Activated naive CD4-positive, alpha-beta T cell treated with anti-CD3 and anti-CD28 coated beads, Interleukin-2, amount 50 U/mL, for 72 hours (primary cell): ENCODE measurements at places on chromosomes 2 and 18.

DNA sequence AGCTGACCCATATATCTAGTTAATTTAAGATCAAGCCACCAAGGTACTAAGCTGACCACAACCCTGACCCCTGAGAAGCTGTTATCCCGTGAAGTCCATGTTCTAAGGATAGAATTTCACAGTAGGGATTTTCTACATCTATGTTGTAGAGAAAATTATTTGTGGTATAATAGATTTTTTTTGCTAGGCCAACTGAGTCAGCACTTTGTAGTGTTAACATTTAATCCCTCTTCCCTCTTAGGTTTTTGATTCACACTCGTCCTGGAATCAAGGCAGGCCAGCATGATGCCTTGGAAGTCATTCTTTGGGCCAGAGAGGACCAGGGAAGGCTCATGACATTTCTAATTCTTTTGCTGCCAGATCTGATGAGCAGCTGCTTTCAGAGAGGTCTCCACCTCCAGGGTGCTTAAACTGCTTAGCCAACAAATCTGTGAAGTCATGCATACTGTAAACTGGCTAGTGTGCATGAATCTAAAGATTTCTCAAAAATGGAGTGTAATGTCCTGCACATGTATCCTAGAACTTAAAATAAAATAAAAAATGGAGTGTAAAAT lies 102.5 kb downstream of the RBM43 start:
- DNase-seq, result no peak

GRCh38 chr2:209619782-209620181 lies 151.8 kb upstream of the UNC80 start:
- DNase-seq, result no peak

DNA sequence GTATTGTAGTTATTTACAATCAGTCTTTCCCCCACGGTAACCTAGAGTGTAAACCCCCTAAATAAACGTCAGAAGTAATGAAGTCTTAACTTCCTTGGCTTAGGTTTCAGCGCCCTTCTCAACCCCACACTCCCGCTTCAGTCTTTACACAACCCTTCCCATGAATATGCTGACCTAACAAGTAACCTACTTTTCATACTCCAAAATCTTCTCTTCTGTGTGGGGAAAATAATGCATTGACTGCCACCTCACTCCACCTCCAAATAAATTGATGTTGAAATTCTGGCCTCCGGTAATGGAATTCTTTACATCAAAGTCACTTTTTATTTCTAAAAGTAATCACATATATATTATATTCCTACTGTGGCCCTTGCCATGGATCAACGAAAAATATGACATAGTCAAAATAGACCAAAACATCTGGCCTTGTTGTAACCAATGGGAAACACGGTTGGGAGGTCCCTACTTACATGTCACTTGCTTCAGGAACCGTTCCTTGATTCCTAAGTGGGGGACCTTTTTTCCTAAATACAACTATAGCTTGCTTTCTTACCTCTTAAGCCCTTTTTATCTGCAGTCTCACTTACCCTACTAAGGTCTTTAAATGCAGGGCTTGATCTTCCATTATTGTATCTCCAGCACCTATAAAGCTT lies 961 bp downstream of the GEN1 start:
- DNase-seq, result no peak

DNA sequence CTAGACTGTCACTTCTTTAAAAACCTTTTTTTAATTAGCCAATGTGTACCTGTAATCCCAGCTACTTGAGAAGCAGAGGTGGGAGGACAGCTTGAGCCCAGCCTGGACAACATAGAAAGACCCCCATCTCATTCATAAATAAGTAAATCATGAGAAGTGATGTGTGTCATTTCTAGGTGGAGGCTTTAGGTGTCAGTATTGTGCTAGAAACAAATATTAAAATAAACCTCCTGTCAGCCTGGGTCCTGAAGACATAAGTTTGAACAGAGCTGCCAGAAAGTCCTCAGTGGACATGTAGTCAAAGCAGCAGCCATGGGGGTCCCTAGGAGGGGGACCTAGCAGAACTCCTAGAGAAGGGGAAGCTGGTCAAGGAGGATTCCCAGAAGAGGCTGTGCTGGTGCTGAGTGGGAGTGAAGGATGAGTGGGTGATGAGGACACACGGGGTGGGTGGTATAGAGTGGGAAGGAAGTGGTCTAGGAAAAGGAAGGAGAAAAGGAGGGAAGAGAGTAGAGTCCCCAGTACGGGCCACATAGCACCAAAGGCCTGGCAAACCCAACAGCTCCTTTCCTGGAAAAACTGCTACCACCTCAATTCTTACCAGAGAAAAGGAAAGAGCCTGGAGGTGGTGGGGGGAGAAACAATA lies 316.6 kb upstream of the NCKAP5 start:
- no peak for DNase-seq

GRCh38 chr18:27887287-27887686 lies 289.6 kb downstream of the CDH2 start:
- DNase-seq, result no peak

- no peak for DNase-seq
Measured at GRCh38 chr2:56590611-56591010, 406.8 kb downstream of the CCDC85A start.

GRCh38 chr18:21281603-21282002 lies 39.6 kb downstream of the GREB1L start:
- no peak for DNase-seq

GRCh38 chr2:84776011-84776410 lies 104.9 kb downstream of the TRABD2A start:
- DNase-seq, result no peak

DNA sequence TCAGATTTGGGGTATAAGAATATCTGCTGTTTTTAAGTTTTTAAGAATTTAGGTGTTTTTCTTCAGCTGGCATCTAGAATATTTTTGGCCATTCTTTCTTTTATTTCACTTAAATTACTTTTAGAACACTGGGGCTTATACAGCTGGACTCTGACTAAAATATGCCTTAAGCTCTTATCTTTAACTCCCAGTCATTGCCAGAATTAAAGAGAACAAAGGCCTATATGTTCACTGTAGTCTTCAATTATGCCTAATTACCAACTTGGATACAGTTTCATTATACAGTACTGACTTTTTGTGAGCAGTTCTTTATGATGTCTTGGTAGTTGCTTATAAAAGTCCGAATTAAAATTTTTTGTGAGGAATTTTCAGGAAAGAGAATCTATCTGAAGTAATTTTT lies 192.8 kb downstream of the ZNF407 start:
- no peak for DNase-seq

DNA sequence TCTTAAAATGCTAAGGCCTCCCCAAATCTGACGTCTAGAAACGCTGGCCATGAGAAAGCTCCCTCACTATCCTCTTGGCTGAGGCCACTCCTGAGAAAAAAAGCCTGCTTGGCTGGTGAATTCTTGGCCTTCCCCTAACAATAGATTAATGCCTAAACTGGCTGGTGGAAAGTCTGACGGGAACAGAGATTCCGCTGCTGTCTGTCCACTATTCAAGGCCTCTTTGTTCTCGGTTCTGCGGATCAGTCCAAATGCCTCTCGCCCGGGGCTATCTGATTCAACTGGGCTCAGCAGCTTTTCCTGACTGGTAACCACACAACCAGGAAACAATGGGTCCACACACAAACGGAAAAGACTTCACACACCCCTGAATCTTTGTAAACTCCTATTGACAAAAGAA lies 27.2 kb downstream of the PXDN start:
- DNase-seq, result no peak

DNA sequence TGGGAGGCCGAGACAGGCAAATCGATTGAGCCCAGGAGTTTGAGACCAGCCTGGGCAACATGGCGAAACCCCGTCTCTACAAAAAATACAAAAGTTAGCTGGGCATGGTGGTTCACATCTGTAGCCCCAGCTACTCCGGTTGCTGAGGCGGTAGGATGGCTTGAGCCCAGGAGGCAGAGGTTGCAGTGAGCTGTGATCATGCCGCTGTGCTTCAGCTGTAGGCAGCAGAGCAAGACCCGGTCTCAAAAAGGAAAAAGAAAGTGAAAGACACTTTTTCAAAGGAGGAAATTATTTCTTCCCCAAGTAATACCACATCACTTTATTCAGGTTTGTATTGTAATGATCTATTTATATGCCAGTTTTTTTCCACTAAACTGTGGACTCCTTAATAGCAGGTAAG lies 35.7 kb upstream of the TAF4B start:
- DNase-seq, result no peak

GRCh38 chr2:74867841-74868658 lies 34.1 kb downstream of the HK2 start:
- no peak for DNase-seq

DNA sequence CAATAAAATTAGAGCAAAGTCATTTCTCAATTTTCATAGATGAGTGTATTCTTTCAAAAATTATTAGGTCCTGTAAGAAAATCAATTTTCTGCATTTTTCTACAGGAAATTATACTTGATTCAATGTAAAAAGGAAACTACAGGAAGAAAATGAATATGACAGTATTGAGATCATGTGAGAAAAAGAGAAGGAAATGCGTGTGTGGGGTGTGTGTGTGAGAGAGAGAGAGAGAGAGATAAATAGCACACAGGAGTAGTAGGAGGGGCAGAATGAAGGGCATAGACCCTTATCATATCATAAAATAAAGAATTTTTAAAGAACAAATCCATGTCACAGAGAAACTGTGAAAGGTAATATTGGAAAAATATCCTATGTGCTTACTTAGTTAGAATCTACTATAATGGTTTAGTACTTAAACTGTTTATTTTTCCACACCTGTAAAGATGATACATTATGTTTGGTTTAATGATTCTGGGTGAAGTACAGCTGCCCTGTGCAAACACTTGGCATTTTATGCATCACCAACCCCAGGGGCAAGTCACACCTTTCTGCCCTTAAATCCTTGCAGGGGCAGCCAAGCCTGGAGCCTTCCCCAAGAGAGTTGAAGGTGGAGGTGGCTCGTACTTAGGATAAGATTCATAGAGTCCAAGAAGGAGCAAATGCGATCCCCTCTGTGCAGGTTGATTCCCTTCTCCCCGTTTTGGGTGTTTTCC lies 276.4 kb downstream of the TGIF1 start:
- no peak for DNase-seq

GRCh38 chr2:201932511-201932910 lies 101.1 kb upstream of the FZD7 start:
- DNase-seq, result no peak

GRCh38 chr2:88875736-88876135 lies 184.3 kb downstream of the RPIA start:
- DNase-seq, result no peak

DNA sequence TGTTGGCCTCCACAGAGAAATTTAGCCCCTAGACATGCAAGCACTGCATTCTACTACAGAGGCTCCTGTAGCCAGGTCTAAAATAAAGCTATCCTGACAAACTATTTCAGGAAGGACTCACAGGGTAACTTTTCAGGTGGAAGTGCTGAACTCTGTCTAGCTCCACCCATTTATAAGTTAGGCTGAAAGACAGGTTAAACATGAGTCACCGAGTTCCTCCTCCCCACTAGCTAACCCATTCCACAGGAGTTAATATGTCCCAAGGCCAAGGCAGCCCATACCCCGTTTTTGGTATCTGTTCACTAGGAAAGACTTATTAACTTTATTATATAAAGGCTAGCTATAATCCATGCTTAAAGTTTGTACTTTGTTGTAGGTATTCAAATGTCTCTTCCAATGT lies 3.5 kb downstream of the CWC22 start:
- DNase-seq, result no peak

DNA sequence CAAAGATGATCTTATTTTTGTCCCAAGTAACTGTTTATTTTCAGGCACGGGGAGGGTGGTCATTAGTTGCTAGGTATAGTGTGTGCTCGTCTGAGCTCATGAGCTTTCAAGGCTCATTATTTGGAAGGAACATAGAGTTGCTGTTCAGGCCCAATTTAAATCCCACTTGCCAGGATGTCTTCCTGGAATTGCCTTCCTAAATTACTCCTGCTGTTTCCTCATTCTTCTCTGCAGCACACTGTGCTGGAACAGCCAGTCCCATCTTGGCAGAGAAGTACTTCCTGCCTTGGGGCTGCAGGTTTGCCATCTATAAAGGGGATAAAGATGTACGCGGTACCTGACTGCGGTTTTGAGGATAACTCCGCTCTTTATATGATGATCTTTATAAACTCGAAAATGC lies 37.3 kb downstream of the GREB1 start:
- DNase-seq, result no peak

DNA sequence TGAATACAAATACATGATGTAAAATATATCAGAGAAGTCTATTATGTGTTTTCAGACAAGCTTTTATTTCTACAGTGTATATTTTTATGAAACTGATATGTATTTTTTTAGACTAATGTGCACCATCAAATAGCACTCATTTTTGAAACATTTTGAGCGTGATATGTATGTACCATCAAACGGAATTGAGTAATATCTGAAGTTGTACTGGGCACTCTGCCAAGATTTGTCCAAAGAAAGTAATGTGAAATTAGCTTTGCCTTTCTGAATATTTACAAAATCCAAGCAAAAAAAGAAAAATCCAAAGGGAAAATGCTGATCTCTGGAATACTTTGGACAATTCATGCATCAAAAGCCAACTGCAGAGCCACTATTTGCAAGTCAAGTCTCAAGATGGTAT lies 972.0 kb downstream of the DPP10 start:
- DNase-seq, result no peak

GRCh38 chr2:239929504-239929903 lies 95.6 kb downstream of the NDUFA10 start:
- no peak for DNase-seq

DNA sequence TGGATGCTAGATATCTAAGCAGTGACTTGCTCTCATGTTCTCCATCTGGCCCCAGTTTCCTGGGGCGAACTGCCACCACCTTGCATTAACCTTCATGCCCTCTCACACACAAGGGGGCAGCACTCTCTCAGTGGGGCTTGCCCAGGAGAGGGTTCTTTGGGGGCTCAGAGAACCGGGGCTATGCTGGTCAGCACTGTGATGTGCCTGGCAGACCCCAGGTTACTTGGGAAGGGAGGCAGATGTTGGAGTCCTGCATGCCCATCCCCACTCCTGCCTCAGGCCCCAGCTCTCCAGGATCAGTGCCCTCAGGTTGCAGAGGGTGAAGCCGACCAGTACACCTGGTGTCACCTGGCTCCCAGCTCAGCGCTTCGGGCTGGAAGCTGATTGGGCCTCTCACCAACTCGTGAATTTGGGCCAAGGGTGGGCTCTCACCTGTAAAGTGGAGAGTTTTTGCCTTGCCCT lies 396.2 kb upstream of the HS6ST1 start:
- no peak for DNase-seq

GRCh38 chr2:239166201-239166834 lies 234.5 kb downstream of the HDAC4 start:
- no peak for DNase-seq

GRCh38 chr2:7552825-7553570 lies 635.8 kb downstream of the RNF144A start:
- no peak for DNase-seq

DNA sequence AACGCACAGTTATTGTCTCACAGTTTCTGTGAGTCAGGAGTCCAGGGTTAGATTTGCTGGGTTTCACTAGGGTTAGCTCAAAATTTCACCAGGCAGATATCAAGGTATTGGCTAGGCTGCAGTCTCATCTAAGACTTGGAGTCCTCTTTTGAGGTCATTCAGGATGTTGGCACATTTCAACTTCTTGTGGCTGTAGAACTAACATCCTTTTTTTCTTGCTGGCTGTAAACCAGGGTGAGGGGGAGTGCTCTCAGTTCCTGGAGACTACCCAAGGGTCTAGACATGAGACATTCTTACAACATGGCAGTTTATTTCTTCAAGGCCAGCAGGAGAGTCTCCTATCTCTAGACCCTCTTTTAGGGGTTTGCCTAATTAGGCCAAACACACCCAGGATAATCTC lies 12.8 kb upstream of the CAVIN2 start:
- DNase-seq, result no peak
